ENCODE measurements at places on chromosomes 1 and 21. TPM values are rescaled to one million over a fixed set of nuclear protein-coding genes. Genes with fewer than 3 reads are reported as not detected.
A peak's percentile ranks its signal among the peaks of the same experiment; 100 is the strongest.

- no peak for DNase-seq
- H3K27ac ChIP-seq = no peak overlapping the region
Measured at GRCh38 chr1:67355745-67356424, 48.2 kb downstream of the IL12RB2 start.

DNA sequence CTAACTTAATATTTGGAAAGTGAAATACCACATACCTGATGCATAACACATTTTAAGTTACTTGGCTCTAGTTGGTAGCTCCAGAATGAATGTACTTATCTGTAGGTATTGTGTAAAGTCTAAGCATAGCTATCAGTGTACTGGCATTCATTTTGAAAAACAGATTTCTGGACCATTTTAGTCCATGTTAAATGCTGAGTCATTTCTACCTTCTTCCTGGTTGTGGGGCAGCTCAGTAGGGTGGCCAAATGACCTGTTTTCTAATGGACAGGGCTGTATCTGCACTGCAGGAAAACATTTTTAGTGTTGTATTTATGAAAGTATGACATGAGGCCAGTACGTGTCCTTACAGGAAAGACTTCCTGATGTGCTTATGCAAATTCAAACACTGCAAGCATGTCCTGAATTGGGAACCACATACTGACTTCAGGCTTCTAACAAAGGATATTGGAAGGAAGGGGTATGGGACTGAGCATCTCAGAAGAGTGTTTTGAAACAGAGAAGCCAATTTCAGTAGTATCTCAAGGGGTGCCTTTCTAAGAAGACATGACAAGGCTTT lies 300.3 kb upstream of the B3GALT2 start:
- H3K4me1 ChIP-seq = no peaks in the 10 kb centered on the region
- H3K36me3 ChIP-seq = no peaks in the 10 kb centered on the region
- H3K27me3 ChIP-seq = no peaks in the 10 kb centered on the region
- DNase-seq = no peak
- no peak overlapping the region for H3K27ac ChIP-seq

GRCh38 chr1:78918157-78918556 lies 88.4 kb downstream of the ADGRL4 start:
- no peaks in the 10 kb centered on the region for H3K27me3 ChIP-seq
- no peaks in the 10 kb centered on the region for H3K36me3 ChIP-seq
- no peak for DNase-seq
- no peak overlapping the region for H3K4me3 ChIP-seq

DNA sequence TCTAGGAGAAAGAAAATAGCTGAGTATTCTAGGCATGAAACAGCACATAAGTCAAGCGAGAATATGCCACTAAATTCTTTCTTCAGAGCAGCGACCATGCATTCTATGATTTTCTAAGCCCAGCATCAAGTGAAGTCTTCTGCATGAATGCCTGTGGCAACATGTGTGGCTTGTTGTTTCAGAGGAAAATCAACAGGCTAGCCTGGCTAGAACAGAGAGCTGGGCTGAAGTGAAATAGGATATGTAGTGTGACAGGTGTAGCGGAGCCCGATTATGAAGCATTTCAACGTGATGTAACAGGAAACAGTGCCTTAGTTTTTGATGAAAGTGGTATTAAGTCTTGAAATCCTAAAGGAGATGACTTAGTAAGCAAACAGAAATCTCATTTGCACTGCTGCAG lies 7.0 kb downstream of the CSDE1 start:
- H3K27me3 ChIP-seq = no peaks in the 10 kb centered on the region
- no peak overlapping the region for H3K4me3 ChIP-seq
- H3K4me1 ChIP-seq = no peaks in the 10 kb centered on the region
- no peak overlapping the region for H3K27ac ChIP-seq
- no peak for DNase-seq

GRCh38 chr1:187262731-187263130 lies 434.0 kb downstream of the PLA2G4A start:
- no peak overlapping the region for H3K27ac ChIP-seq
- no peaks in the 10 kb centered on the region for H3K4me1 ChIP-seq
- no peaks in the 10 kb centered on the region for H3K36me3 ChIP-seq
- H3K4me3 ChIP-seq = no peak overlapping the region
- H3K27me3 ChIP-seq = no peaks in the 10 kb centered on the region

GRCh38 chr1:184974056-184974836 lies at the start of gene NIBAN1:
Gene NIBAN1, minus strand, starts transcription at chr1:184974508. Its CDS starts 152 bp downstream, at chr1:184974356.
- H3K4me1 ChIP-seq = peaks cover 5% of the 10 kb centered on the region
- peak within 1 kb of the TSS; percentile 75 for H3K4me3 ChIP-seq
- H3K27me3 ChIP-seq = peaks cover 2% of the 10 kb centered on the region
- H3K36me3 ChIP-seq = no peaks in the 10 kb centered on the region
- H3K27ac ChIP-seq = no peak within 1 kb of the TSS

Gene CD1C
- 0.35 TPM for total RNA-seq

Gene MASP2
- 0.90 TPM for total RNA-seq

Gene CYP4Z1
- total RNA-seq = not detected
